Fibroblast of skin of right biceps (primary cell): ENCODE measurements at places on chromosomes 2 and 18.

- no peak for DNase-seq
Observed at GRCh38 chr2:25697559-25698341, 24.4 kb upstream of the DTNB start.

DNA sequence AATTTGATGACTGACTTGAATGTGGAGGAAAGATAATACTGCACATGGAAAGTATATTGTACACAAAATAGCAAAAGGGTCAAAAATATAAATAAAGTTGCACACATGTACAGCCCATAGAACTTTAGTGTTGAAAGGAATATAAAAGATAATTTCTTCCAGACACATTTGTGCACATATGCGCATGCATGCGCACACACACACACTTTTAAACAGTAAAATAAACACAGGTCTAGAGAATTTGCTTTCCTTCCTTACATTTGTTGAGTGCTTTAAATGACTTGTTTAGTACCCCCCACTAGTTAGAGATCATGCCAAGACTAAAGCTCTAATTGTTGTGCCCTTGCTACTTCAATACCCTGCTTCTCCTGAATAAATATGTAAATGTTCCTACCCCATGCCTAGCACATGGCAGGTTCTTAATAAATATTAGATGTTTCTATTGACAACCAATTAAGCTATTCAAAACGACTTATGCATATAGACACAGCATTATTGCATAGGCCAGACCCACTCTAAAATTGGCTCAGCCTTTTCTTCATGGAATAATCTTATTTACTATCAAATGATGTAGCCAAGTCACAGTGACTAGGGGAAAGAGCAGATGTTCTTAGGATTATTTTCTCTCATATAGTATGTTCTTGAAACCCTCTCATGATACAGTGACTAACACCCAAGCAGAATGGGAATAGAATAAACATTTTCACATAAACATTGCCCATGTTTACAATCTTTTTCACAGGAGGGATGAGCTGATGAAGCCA lies 165.5 kb upstream of the ACVR2A start:
- no peak for DNase-seq

DNA sequence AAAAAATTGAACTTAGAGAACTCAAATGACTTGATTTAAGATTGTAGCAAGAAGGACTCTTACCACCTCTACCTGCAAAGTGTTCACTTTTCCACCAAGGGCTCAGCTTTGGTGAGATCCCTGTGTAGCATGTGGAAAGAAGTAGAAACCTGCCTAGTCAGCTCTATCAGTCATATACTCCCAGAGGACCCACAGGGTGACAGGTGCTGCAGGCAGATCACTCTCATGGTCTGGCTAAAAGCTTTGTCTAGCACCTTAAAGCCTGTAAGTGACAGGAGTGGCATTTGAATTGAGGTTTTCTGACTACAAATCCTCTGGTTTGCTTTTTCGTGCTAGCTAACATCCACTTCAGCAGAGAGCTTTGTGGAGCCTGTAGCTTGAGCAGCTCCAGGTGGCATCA lies 18.7 kb upstream of the NEMP2 start:
- no peak for DNase-seq

- no peak for DNase-seq
Observed at GRCh38 chr2:121625953-121626352, 23.3 kb downstream of the CLASP1 start.

DNA sequence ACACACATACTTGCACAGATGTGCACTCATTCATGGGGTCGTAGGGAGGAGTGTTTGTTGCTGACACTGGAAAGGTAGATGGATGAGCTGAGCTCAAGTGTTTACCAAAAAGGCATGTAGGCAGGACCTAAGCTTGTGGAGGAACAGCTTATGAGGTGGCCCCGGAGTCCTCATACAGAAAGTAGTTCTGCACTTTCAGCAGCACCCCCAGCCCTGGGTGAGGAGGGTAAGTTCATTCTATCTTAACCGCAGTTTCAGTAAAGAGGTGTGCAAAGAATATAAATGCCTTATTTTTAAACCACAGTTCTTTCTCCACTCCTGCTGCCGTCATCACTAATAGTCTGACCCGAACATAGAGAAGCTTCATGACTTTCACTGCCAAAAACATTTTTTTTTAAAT lies 31.7 kb upstream of the RNF152 start:
- no peak for DNase-seq

DNA sequence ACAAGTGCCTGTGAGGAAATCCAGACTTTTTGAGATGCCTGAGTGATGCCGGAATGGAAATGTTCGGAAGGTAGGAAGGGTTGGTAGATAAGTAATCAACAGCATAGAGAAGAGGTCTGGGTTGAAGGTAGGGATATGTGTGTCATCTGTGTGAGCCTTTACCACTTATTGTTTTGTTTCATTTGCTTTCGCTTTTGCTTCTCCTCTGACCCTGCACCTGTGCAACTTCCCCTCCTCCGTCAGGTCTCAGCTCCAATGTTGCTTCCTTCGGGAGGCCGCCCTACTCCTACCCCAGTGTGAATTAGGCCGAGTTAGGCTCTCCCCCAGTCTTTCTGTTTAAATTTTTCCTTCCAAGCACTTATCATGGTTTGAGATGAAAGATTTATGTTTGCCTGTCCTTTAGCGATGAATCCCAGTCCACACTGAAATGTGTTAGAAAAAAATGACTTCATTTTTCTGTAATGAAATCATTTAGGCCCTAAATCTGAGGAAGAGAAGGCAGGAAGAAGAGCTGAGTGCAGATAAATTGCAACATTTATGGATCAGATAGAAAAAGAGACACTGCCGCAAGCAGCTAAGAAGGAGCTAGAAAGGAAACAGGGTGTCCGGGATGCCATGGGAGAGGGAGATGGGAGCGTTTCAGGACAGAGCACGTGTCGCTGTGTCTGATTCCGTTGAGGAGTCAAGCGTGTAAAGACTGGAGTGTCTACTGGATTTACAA lies 139.6 kb upstream of the PELI1 start:
- peak; percentile 65 for DNase-seq

- DNase-seq: no peak
Observed at GRCh38 chr2:214537929-214538328, 127.1 kb downstream of the VWC2L start.

GRCh38 chr2:192254444-192254843 lies 59.7 kb upstream of the TMEFF2 start:
- no peak for DNase-seq

DNA sequence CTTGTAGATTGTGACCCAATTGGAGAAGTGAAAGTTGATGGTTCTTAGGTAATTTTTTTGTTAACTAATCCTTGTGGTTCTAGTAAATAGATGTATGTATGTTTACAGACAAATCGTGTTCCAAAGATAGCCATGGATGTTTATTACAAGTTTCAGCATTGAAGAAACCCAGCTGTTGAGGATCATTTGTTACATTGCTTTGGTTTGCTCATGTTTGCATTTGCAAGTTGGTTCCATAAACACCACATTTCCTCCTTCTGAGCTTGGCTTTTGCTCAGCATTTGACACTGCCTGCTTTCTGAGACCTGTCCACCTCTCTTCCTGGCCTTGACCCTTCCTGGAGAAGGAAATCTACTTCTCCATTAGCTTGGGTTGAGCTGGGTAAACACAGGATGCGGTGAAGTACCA lies 1.8 kb upstream of the CCDC68 start:
- no peak for DNase-seq

DNA sequence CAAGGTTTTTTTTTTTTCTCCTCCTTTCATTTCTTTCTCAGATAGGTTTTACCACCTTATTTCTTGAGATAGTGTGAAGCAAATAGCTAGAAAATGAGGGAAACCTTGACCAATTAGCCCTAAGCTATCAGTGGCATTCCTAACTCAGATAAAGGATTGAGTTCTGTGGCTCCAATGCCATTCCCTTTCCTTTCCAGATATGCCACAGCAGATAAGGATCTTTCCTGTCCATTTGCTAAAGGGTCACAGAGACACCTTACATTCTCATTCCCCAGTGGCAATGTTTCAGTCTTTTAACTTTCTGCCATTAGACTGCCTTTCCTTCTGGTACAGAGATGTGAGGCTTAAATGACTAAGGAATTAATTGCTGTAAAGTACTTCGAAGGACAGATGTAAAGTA lies 81.7 kb downstream of the MGAT5 start:
- DNase-seq: no peak

DNA sequence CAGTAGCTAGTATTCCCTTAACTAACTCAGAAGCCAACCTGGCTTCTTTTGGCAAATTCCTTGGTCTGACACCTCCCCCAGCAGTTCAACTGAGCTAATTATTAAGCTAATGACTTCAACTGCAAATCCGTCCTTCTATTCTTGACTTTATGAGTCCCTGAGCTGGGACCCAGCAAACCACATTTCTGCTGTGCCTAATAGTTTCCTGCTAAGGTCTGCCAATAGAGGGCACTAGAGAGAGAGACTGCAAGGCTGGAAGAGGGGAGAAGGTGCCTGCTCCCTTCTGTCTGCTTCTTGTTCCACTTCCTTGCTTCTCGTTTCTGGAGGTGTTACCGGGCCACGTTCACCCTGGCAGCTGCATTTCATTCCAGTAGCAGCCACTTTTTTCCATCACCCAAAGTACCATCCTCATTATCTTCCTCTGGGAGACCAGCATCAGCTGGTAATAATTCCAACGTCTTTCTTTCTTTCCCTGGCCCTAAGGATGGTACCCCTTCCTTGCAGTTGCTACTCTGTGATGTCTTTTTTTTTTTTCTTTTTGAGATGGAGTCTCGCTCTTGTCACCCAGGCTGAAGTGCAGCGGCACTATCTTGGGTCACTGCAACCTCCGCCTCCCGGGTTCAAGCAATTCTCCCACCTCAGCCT lies 352.0 kb downstream of the TNS1 start:
- peak; percentile 63 for DNase-seq

DNA sequence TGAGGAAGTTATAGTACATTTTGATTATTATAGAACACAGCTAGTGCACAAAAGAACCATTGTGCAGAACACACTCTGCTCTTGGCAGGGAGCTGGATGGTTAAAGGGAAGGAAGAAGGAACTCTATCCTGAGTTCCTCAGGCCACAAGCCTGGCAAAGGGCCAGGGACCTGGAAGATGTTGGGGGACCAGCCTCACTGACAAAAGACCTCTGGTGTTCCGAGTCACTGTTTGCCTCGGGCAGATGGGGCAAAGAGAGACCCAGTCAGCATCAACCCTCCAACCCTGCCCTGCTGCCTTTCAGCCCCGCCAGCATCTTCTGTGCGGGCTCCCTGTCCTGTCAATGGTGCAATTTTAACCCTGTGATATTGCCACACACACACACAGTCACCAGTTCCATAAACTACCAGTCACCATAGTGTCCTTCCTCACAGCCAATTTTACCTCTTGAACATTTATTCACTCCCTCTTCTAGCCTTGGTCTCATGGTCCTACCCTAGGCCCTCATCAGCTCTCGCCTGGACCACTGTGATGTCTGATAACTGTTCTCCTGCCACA lies 21.9 kb downstream of the NEMP2 start:
- DNase-seq: no peak

GRCh38 chr2:134137182-134137611 lies 116.7 kb upstream of the MGAT5 start:
- DNase-seq: peak; percentile 84

DNA sequence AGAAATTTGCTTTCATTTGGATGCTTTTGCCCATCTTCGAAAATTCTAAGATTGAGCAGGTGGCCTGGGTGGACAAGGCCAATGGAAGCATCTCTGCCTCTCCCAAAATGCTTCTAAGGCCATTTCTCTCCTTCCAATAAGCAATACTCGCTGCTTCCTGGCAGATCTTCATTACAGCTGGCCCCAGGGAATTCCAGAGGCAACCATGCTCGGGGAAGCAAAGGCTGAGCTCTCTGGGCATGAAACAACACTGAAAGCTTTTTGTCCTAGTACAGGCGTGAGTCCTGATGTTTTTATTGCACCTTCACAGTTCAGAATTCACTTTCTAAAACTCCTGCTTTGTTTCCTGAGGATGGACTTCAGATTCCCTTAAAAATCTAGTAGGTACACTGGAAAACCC lies 11.8 kb upstream of the NEDD4L start:
- DNase-seq: no peak

- DNase-seq: no peak
Observed at GRCh38 chr2:22450831-22451230, 934.1 kb upstream of the KLHL29 start.

- no peak for DNase-seq
Observed at GRCh38 chr2:201188449-201188848, 5.5 kb downstream of the CASP10 start.

GRCh38 chr2:28082131-28082530 lies 191.6 kb downstream of the BABAM2 start:
- DNase-seq: peak; percentile 88

- DNase-seq: peak; percentile 13
Observed at GRCh38 chr2:161161074-161161706, 962 bp downstream of the TANK start.

DNA sequence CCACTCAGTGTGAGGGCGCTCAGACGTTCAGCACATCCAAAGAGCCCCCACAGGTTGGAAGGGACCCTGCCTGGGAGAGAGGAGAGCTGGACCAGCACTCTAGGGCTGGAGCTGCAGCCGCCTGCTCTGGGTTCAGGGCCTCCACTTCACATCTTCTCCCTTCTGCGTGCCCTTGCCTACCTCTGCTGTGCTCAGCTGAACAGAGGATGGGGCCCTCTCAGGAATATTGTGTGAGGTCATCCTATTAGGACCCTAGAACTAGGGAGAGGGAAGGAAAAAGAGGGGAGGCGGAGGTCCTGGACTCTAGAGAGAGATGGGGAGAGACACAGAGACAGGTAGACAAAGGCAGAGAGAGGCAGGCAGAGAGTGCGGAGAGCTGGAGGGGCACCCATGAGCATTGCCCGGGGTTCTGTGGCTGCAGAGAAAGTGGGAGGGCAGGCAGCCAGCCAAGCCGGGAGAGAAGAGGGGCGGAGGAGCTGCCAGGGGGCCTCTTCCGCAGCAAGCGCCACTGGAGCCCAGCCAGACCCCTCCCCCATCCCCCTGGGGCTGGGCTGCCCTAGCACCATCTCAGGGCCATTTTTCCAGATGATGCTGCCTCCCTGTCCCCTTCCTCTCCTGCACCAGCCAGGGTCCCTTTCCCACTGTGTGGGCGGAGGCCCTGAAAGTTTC lies 8.3 kb upstream of the TNS1 start:
- no peak for DNase-seq

- no peak for DNase-seq
Observed at GRCh38 chr2:45747363-45747762, 95.9 kb downstream of the PRKCE start.

GRCh38 chr2:120631236-120631635 lies 104.4 kb upstream of the GLI2 start:
- no peak for DNase-seq

GRCh38 chr18:34117319-34117718 lies 107.4 kb downstream of the NOL4 start:
- DNase-seq: no peak

DNA sequence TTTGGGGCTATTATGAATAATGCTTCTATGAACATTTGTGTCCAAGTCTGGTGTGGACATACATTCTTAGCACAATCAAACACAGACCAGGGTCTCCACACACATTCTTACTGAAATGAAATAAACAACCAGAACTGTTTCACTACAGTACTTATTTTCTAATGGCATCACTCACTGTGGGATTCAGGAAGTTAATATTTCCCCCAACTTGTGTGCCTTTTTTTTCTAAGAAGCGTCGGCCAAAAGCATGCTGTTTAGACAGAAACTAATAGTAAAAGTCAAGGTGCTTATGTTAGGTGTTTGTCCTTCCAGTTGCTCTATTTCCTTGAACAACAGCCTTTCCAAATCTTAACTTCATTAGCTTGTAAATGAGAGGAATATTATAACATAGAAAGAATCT lies 117.6 kb downstream of the DOCK10 start:
- no peak for DNase-seq
